ENCODE measurements at places on chromosomes 1 and 21.

DNA sequence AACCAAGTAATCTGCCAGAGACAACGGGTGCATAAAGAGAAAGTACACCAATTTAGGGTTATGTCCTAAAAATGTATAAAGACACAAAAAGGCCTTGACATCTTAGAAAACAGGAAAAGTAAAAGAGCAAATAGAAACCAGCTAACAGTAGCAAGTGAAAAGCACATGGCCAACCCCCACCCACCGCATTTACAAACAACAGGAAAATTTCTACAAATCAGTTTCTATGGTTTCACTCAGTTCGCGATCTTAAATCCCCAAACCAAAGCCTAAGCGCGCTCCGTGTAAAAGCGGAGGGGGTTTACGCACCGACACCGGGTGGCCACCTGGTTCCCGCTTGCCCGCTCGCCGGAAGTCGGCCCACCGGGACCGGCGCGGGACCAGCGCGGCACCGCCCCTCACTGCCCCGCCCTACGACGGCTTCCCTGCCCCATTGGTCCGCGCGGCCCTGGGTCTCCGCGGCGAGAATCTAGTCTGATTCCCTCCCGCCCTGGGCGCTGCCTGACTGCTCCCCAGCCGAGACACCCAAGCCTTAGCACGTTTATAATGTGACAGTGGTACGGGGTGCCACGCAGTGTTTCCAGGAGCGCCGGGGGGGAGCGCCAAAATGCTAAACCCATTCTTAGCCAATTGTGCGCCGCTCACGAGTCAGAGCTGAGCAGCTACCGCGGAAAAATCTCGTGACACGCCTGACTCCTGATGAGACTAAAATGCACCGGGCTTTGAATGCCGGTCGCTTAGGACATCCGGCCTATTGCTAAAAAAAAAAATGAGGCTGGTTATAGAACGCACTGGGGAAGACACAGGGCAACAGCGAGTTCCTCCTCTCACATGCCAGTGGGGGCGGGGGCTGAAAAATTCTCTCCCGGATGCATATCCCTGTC, at the start of gene GART:
GART (minus strand) TSS at position 362 of the 884 bp plus-strand sequence. CDS start 2,802 bp downstream, outside the sequence.
- DNase-seq: peak; percentile 23

DNA sequence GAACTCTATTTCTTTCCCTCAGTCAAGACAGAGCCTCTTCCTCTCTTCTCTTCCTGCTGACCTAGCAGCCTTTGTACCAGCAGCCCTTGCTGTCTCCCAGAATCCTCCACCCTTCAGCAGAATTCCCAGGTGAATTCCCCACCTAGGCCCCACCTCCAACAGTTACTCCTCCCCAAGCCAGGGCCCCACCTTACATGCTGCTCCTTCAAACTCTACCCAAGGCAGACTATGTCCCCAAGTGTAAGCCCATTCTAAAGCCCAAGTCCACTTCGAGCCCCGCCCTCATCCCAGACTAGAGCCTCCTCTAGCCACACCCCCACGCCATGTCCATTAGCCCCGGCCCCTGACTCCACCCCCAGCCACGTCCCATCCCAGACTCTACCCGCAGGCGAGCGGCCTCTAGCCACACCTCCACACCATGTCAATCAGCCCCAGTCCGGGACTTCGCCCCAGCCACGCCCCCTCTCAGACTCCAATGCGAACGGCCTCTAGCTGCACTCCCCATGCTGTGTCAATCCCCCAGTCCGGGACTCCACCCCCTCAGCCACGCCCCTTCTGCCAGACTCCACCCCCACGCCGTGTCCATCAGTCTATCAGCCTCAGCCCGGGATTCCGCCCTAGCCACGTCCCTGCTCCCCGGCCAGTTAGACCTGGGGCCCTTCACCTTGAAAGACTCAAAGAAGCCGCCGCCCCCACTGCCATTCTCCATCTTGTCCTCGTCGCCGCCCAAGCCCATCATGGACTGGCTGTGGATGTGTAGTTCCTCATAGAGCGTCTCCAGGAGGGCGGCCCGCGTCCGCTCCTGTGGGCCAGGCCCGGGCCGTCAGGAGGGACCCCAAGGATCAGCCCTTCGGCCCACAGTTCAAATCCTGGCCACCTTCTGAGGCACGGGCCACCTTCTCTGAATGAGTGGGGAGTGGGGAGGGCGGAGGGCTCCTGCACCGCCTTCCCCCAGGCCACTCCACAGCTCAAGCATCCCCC, 61.3 kb downstream of the RAP1GAP start:
- DNase-seq: peak; percentile 18

DNA sequence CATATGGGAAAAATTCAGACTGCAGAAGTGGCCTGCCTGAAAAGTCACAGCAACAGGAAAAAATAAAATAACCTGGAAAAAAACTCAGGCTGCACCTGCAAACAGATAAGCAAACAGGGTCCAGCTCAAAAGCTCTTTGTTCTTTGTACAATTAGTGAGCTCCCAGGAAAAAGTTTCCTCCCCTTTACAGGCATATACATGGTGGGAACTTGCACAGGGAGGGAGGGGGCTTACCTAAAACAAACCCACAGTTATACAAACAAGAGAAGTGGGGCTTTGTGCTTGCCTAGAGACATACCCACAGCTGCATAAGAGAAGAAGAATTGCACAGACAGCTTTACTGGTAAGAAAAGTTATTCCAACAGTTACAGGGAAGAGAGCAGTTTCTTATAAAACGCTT, 31.7 kb upstream of the COG2 start:
- DNase-seq: no peak

DNA sequence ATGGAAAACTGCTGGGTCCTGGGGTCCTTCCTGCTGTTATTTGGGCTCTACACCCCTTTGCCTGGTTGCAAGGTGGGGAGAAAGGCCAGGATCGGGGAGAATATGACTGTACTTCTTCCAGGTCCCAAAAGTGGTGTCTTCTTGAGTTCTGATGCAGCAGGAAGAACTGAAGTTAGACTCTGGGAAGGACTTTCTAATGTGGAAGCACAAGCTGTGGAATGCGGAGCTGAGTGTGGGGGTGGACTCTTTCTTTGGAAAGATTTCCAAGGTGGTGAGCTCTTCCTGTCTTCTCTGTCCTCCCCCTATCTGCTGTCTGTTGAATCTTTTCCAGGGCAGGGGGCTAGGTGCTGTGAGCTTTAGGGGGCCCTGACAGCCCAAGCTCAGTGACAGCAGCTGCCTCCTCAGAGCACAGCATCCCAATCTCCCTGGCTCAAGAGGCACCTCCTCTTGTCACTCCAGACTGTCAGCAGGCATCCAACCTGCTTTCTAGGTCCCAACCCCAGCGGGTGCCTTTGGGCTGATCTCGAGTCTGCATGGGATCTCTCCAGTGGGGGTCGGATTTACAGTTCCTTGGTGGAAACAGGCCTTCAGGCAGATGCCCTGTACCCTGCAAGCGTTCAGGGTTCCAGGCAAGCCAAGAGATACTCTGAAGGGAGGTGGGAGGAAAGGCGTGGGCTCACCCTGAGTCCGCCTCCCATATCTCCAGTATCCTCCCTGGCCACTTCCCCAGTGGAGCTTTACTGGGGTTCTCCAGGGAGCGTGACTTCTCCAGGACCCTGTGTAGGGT, 23.2 kb downstream of the ADORA1 start:
- DNase-seq: no peak

GRCh38 chr1:240234485-240235210, 143.0 kb downstream of the FMN2 start:
- peak; percentile 92 for DNase-seq

GRCh38 chr1:21669258-21670058, at the start of gene RAP1GAP:
TSS of gene RAP1GAP (minus strand) at chr1:21669357. CDS start at chr1:21620032, 49,325 bp downstream.
- DNase-seq: no peak

DNA sequence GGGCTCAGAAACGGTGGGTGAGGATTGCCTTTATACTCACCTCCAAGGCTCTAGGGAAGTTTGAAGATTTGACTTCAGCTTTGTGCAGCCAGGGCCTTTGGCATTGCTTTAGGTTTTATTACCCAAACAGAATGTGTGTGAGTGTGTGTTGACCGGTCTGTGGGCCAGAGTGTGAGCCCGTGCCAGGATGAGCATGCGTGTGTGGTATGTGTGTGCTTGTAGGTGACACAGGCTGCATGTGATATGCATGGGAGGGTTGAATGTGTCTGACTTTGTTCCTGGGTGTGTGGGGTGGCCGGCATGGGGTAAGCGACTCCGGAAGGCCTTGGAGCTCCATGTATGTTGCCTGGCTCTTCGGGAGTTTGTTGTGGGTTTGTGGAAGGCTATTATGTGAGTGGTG, 160.5 kb downstream of the FOXD2 start:
- no peak for DNase-seq

DNA sequence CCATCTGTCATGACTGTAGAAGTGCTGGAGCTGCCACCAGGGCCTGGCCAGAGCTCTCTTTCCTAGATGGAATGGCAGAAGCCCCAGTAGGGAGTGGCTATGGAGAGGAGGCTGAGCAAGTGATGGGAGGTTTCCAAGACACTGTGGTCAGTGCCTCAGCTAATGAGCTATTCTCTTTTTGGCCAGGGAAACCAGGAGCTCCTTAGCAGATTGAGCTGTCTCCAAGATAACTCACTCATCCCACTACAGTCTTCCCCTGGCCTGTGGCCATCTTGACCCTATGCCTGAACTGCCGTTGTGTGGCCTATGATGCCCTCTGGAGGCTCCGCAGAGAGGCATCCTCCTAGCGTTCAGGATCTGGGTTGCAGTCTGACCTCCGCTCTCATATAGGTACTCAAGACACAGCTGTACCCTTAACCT, 60.5 kb downstream of the ERI3 start:
- peak; percentile 59 for DNase-seq

GRCh38 chr1:199944986-199945385, 82.5 kb upstream of the NR5A2 start:
- no peak for DNase-seq

GRCh38 chr1:231827337-231828105, 200.9 kb downstream of the DISC1 start:
- DNase-seq: peak; percentile 82

GRCh38 chr1:26364956-26365355, 7.6 kb downstream of the ZNF683 start:
- no peak for DNase-seq

DNA sequence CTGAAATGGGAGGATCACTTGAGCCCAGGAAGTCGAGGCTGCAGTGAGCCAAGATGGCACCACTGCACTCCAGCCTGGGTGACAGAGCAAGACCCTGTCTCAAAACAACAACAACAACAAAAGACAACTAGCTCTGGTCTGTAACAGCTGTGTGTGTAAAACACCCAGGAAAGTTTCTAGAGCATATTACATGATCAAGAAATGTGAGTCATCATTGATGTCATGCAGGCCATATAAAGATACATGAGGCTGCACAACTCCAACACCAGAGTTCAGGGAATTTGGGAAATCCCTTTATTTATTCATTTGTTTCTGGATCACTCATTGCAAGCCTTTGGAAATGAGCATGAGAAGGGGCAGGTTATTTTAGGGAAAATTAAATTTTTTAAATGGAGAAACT, 50.3 kb upstream of the CTPS1 start:
- DNase-seq: no peak

DNA sequence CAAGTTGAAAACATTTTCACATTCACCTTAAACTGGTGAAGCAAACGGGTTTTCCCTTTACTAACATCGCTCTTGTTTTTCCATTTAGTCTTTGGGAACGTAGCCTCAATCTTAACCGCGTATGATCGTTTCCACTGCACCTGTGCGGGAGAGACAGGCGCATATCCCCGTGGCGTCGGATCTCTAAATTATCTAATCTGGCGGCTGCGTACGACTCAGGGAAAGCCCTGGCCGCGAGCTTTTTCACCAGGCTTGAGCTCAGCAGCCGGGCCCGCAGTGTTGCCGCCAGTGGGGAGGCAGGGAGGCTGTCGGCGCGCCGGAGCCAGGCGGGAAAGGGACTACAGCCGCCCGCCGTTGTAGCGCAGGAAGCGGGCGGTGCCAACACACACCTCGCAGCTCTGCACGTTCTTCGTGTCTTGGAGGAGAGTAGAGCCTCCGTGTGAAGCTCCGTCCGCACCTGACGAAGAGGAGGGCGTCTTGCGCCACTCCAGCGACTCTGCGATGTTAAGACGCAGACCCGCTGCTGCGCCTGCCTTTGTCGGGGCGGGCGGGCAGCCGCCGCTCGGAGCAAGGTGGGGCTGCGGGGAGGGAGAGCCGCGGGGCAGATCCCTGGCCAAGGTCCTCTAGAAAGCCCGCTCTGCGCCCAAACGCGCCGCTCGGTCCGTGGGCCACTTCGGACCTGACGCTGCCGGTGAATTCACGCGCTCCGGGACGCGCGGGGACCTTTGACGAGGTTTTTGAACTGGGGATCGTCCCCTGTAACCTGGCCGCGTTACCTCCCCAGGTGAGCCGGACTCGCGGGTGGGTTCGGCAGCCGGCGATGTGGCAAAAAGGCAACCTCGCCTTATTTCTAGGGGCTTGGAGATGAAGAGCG, 18.5 kb upstream of the TBX15 start:
- DNase-seq: no peak

DNA sequence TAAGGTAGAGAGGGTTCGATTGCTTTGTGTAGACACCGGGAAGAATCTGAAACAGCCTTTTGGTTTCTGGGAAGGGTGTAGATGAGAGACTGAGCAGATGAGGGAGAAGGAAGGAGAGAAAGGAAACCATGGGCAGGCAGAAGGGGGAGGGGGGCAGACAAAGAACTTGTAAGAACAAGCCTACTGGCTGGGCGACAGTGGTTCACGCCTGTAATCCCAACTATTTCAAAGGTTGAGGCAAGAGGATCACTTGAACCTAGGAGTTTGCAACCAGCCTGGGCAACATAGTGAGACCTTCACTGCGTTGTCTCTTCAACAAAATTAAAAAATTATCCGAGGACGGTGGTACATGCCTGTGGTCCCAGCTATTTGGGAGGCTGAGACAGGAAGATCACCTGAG, 106.2 kb downstream of the TM2D1 start:
- DNase-seq: no peak
